ENCODE measurements at places on chromosomes 6 and 20. TPM values are rescaled to one million over a fixed set of nuclear protein-coding genes. Genes with fewer than 3 reads are reported as not detected.

LSM14B gene
- total RNA-seq = 31.7 TPM

NEURL2 gene
- 2.3 TPM for total RNA-seq

GTSF1L gene
- not detected for total RNA-seq

PDE10A gene
- total RNA-seq = 8.0 TPM

LST1 gene
- not detected for total RNA-seq

CAGE1 gene
- total RNA-seq = 0.13 TPM

IL17F gene
- not detected for total RNA-seq

CCR6 gene
- total RNA-seq = not detected

DNA sequence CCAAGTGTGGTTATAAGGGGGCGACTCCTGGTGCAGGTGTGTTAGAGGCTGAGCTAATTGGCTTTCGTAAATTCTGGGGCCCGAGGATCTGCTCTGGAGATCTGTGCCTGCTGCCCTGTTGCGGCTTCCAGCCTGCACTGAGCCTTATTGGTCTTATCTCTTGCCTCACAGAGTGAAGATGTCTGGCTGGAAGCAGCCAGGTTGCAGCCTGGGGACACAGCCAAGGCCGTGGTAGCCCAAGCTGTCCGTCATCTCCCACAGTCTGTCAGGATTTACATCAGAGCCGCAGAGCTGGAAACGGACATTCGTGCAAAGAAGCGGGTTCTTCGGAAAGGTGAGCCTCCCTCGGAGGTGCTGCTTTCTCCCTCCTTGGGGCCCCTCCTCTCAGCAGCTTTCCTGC lies 20.0 kb downstream of the PRPF6 start:
- no peak for DNase-seq

DNA sequence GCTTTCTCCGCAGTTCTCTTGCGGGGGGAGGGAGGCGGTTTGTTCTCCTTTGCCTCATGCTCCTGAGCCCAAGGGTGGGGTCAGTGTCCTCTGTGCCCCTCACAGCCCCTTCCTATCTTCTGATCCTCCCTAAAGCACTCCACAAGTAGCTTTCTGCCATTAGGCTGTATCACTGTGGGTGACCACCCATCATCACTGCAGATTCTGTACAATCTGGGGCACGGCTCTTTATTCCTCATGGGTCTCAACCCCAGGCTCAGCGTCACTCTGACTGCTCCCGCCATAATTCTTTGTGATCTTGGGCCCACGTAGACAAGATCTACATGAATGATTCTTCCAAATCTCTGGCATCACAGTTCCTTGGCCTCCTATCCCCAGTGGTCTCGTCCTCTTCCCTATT lies 10.5 kb downstream of the NCR2 start:
- no peak for DNase-seq

- DNase-seq = no peak
Measured at GRCh38 chr20:47024461-47024937, 129.9 kb downstream of the EYA2 start.

DNA sequence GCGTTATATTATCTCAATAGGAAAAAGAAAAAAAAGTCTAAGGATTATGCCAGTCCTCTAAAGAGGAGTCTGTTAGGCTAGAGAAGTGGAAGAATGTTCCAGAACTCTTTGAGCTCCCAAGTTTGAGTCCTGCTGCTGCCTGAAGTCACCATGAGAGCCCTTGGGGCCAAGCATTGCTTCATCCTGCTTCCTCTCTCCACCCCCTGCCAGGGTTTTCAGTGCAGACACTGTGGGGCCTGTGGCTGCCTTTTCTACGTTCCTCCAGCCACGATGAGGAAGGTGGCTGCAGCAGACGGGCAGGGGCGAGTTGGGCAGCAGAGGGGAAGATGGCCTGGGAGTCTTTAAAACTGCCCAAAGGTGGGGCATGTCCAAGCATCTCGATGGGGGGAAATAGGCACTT lies 214.4 kb upstream of the KCNG1 start:
- DNase-seq = no peak

DNA sequence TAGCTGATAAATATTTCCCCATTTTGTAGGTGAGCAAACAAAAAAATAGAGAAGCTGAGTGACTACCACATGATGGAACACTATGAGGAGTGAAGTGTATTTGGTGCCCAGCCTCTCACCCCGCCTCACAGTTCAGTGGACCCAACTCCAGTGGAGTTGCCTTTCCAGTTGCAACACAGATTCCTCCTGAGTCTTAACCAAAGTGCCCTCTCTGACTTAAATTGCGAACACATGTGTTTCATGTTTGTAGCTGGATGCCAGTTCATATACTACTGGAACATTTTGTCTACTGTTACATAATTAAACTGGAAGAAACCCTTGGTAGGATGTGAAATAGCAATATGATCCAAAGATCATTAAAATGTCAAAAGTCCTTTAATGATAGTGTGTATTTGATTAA lies 448.9 kb downstream of the COL12A1 start:
- DNase-seq = no peak

- no peak for DNase-seq
Measured at GRCh38 chr6:20402092-20402341, 338 bp downstream of the E2F3 start.

DNA sequence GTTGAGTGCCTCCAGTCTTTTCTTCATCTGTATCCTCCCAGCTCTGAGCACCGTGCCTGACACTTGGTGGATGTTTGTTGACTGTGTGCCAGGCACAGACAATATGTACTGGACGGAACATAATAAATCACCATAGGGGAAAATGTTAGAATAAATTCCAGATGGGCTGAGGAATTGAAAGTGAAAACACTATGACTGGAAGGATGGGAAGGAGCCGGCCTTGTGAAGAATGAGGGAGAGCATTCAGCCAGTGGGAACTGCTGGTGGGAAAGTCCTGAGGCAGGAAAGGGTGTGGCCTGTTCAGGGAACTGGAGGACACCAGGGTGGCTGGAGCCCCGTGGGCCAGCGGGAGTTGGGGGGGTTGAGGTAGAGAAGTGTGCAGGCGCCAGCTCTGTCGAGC lies 75.4 kb downstream of the MTHFD1L start:
- DNase-seq = peak; percentile 17

DNA sequence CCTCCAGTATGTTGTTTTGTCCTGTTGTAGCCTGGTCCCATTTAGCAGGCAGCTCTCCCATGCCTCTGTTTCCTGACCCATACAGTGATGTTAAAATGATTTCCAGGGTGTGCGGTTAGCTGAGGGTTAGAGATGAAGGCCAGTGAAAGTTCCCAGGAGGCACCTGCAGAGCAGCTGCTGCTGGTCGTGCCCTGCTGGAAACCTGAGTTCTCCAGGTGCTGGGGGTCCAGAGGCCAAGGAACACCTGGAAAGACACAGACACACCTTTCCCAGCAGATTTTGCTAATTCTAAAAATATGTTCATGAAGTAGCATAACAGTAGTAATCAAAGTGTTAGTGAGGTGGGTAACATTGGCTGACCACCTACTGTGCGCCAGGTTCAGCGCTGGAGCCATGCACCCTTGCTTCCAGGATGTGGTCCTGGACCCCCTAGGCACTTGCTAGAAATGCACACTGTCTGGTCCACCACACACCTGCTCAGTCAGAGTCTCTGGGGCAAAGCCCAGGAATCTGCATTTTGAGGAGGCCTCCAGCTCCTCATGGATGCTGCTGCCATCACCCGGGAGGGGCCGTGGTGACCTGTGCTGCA lies 118.7 kb downstream of the SYNDIG1 start:
- no peak for DNase-seq

- no peak for DNase-seq
Measured at GRCh38 chr6:7047128-7047527, 60.6 kb upstream of the RREB1 start.

GRCh38 chr20:30484009-30484748 lies 773.3 kb upstream of the DEFB115 start:
- DNase-seq = no peak

- no peak for DNase-seq
Measured at GRCh38 chr6:43901733-43902230, 131.8 kb downstream of the VEGFA start.

DNA sequence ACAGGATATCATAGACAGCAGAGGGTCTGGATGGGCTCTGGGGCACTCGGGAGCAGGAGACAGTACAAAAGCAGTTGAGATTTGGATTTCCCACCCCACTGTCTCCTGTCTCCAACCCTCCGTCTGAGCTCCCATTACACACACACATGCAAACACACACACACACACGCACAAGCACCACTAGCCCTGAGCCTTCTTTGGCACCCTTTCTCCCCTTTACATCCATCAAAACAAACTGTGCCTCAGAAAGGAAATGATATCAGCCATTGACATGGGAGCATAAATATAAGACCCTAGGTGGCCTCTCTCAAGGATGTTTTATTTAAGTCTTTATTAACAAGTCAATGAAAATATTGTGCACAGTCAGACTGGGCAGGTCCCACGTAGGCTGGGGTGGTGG lies 17.5 kb downstream of the TTBK1 start:
- no peak for DNase-seq

DNA sequence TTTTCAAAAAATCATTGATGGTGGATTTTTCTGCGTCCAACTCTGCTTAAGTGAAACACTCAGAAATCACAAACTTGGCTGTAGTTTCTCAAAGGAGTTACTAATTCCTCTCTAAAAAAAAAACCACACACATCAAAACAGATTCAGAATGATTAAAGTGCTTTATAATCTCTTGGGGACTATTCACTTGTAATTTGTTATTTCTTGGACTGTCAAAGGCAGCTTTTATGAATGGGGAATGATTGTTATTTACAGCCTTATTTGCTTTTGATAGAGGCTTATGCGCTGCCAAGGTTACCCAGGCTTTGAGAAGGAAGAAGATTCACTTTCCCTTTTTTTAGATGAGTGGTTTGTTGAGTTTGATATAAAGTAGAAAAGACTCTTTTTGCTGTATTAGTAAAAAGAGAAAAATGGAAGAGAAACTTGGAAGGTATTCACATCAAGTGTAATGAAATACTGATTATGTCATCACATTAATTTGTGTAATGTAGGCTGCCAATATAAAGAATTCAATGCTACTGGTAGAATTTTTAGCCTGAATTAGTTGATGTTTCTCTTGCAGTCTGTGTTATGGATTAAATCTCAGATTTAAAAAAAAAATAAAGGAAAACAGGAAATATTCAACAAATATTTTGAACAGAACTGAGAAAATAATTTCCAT lies 381.0 kb upstream of the SASH1 start:
- DNase-seq = no peak

- DNase-seq = no peak
Measured at GRCh38 chr6:139882977-139883728, 508.7 kb upstream of the CITED2 start.

GRCh38 chr6:80647156-80647555 lies 540.7 kb downstream of the BCKDHB start:
- no peak for DNase-seq

DNA sequence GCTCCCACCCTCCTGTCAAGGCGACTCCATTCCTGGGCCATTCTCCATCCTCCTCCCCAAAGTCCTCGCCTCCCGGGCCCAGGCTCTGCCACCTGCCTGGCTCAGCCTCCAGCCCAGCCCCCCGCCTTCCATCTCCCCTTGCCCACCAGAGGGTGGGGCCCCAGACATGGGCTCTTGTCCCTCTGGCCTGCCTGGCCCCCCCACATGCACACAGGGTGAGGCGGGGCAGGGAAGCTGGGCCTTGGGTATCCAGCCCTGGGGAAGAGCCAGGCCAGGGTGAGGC lies 95.2 kb downstream of the YTHDF1 start:
- no peak for DNase-seq

- no peak for DNase-seq
Measured at GRCh38 chr20:60365064-60365666, 406.9 kb downstream of the CDH26 start.

DNA sequence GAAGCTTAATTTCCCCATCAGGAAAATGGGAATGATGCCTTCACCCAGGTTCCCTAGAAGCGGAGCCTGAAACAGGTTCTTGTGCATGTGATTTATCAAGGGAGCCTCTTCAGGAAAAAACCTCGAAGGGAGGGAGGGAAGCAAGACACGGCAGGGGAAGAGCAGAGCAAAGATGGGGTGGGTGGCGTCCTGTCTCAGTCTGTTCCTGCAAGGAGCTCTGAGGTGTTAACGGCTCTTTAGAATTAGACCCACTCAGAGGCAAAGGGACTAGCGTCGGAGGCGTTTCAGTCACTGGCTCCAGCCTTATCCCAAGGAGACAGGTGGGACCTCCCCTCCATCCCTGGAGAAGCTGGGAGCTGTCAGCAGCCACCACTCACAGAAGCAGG lies 15.6 kb upstream of the UBE2V1 start:
- no peak for DNase-seq

DNA sequence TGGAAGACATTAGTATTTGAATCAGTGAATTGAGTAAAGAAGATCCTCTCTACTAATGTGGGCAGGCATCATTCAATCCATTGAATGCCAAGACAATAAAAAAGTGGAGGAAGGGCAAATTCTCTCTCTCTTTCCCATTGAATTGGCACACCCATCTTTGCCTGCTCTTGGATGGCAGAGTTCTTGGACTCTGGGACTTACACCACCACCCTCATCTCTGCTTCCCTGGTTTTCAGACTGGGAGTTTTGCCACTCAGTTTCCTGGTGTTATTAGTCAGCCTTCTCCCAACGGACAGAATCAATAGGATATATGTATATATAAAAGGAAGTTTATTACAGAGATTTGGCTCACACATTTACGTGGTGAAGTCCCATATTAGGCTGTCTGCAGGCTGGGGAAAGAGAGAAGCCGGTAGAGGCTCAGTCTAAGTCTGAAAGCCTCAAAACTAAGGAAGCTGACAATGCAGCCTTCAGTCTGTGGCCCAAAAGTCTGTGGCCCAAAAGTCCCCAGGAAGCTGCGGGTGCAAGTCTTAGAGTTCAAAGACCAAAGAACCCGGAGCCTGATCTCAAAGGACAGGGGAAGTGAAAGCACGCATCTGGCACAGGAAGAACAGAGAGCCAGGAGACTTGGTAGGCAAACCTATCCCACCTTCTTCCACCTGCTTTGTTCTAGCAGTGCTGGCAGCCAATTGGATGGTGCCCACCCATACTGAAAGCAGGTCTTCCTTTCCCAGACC lies 64.4 kb downstream of the SMPDL3A start:
- DNase-seq = no peak

- DNase-seq = no peak
Measured at GRCh38 chr6:1382883-1383728, 6.3 kb upstream of the FOXF2 start.

GRCh38 chr20:53708129-53708968 lies 114.7 kb upstream of the ZNF217 start:
- DNase-seq = no peak

- DNase-seq = no peak
Measured at GRCh38 chr6:157569543-157569942, 188.6 kb downstream of the ZDHHC14 start.

GRCh38 chr6:47091886-47092668 lies 49.9 kb upstream of the ADGRF1 start:
- no peak for DNase-seq

DNA sequence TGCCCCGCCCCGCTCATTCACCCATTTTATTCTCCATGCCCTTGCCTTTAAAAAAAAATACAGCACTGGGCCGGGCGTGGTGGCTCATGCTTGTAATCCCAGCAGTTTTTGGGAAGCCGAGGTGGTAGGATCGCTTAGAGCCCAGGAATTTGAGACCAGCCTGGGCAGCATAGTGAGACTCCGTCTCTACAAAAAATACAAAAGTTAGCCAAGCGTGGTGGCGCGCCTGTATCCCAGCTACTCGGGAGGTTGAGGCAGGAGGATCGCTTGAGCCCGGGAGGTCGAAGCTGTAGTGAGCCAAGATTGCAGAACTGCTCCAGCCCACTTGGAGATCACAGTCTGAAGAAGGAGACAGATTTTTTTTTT lies 407 bp upstream of the KIF6 start:
- no peak for DNase-seq

- no peak for DNase-seq
Measured at GRCh38 chr6:149887343-149887742, 10.6 kb downstream of the RAET1E start.
